ENCODE measurements at places on chromosomes 5 and 9. TPM values are rescaled to one million over a fixed set of nuclear protein-coding genes. Genes with fewer than 3 reads are reported as not detected.

DNA sequence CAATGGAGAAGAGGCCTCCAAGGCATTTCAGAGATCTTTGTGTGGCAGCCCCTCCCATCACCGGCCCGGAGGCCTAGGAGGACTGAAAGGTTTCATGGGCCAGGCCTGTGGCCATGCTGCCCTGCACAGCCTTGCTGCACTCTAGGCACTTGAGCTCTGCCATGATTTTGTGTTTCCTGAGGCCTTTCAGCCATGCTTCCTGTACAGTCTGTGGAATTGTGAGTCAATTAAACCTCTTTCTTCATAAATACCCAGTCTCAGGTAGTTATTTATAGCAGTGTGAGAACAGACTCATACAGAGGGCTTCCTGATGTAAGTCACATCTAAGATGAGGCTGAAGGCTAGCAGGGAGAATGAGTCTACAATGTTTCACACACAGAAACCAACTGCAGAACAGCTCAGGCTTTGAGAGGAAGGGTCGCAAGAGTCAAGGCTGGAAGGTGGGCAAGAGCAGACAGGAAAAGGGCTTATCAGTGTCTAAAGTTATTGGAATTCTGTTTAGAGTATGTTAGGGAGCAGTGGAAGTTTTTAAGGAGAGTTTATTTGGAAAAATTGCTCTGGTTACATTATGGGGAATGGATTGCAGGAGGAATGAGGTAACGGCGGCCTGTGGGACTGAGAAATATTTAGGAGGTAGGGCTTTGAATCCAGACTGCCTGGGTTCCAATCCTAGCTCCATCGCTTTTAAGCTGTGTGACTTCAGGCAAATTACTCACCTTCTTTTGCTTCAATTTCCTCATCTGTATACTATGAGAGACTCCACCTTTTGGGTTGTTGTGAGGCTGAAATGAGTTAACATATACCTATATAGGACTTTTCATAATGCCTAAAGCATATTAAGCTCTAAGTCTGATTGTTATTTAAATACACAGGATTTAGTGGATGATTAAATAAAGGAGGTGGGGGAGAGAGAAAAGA is 291.2 kb downstream of the CWC27 start:
- H3K27ac ChIP-seq, result no peak overlapping the region
- H3K4me1 ChIP-seq, result no peaks in the 10 kb centered on the region
- no peaks in the 10 kb centered on the region for H3K36me3 ChIP-seq
- no peak for DNase-seq
- no peaks in the 10 kb centered on the region for H3K27me3 ChIP-seq

DNA sequence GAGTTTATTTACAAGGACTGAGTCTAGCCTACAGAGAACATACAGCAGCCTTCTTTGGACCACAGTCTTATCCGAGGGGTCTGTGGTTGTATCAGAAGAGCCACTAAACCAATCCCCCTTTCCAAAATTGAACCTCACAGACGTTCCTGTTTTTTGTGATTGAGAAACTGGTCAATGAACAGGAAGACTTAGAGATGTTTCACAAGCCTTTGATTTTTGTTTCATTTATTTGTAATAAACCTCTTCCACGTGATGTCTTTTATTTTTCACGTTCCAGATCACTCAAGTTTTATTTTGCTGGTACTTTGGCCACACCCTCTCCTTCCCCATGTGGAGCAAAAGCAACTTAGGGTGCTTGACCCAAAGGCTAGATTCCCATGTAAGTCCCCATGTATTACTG is 16.1 kb downstream of the CCT5 start:
- no peak overlapping the region for H3K27ac ChIP-seq
- DNase-seq, result no peak
- peaks cover 41% of the 10 kb centered on the region for H3K36me3 ChIP-seq
- no peak overlapping the region for H3K4me3 ChIP-seq

- H3K4me3 ChIP-seq, result no peak overlapping the region
- no peak overlapping the region for H3K27ac ChIP-seq
- H3K27me3 ChIP-seq, result no peaks in the 10 kb centered on the region
- H3K4me1 ChIP-seq, result no peaks in the 10 kb centered on the region
- no peaks in the 10 kb centered on the region for H3K36me3 ChIP-seq
- no peak for DNase-seq
Measured at GRCh38 chr9:85978496-85978895, 37.5 kb downstream of the NAA35 start.

DNA sequence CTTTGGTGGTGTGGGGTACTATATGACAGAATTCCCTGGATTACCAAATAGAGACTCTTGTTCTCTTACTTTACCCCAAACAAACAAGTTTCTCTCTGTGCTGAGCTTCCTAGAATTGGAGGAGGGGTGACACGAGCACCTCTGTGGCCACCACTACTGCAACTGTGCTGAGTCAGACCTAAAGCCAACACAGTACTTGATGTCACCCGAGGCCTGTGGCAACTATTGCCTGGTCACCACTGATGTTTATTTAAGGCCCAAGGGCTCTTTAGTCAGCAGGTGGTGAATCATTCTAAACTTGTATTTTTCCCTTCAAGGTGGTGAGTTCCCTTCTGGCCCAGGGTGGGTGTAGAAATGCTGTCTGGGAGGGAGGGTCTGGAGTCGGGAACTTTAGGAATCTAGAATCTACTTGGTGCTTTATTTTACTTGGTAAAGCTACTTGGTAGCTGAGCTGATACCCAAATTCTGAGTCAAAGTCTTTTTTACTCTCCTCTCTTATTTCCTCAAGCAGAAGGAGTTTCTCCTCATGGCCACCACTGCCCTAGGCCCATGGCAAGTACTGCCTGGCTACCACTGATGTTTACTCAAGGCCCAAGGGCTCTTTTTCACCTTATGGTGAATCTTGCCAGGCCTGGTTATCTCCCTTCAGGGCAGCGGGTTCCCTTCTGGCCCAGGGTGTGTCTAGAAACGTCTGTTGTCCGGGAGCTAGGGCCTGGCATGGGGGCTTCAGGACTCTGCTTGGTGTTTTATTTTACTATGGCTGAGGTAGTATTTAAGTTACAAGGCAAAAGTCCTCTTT is 9.8 kb downstream of the LURAP1L start:
- H3K4me3 ChIP-seq, result no peak overlapping the region
- no peaks in the 10 kb centered on the region for H3K36me3 ChIP-seq
- DNase-seq, result no peak

The OR2Y1 gene
- total RNA-seq, result not detected

The SLCO6A1 gene
- total RNA-seq, result not detected

The PCDHGA10 gene
- 5.0 TPM for total RNA-seq

The ALDH7A1 gene
- total RNA-seq, result 23.1 TPM

GRCh38 chr9:86978922-86979474 is 31.7 kb upstream of the GAS1 start:
- no peaks in the 10 kb centered on the region for H3K4me1 ChIP-seq
- no peak overlapping the region for H3K4me3 ChIP-seq
- DNase-seq, result no peak
- no peak overlapping the region for H3K27ac ChIP-seq

DNA sequence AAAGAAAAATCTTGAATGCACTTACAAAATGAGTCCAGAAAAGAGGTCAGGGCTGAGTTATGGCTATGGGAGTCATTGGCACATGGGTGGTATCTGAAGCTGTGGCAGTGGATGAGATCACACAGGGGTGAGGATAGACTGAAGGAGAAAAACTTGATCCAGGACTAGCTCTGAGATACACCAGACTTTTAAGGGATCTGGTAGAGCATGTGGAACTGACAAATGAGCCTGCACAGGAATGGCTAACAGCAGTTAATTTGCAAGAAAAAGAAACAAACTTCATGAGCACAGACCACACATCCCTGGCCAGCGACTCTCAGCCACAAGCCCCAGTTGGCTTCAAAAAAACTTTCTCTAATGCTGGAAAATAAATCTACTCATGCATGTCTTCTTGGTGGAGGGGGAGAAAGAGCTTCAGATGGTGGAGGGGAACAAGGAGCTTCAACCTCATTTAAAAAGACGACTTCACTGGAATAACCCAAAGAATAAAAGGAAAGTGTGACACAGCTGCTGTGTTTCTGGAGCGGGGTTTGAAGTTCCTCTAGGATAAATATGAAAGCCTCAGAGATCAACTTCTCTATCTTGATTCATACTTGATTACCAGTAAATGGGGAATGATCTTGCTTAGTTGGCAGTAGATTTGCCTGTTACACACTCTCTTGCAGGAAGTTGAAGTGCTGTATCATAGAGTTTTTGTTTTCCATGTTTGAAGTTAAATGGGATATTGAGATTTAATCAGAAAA is 33.6 kb downstream of the TNFAIP8 start:
- H3K4me3 ChIP-seq, result no peak overlapping the region
- H3K4me1 ChIP-seq, result no peaks in the 10 kb centered on the region
- no peaks in the 10 kb centered on the region for H3K27me3 ChIP-seq
- H3K27ac ChIP-seq, result no peak overlapping the region
- H3K36me3 ChIP-seq, result no peaks in the 10 kb centered on the region

The TTC16 gene
- total RNA-seq, result not detected

DNA sequence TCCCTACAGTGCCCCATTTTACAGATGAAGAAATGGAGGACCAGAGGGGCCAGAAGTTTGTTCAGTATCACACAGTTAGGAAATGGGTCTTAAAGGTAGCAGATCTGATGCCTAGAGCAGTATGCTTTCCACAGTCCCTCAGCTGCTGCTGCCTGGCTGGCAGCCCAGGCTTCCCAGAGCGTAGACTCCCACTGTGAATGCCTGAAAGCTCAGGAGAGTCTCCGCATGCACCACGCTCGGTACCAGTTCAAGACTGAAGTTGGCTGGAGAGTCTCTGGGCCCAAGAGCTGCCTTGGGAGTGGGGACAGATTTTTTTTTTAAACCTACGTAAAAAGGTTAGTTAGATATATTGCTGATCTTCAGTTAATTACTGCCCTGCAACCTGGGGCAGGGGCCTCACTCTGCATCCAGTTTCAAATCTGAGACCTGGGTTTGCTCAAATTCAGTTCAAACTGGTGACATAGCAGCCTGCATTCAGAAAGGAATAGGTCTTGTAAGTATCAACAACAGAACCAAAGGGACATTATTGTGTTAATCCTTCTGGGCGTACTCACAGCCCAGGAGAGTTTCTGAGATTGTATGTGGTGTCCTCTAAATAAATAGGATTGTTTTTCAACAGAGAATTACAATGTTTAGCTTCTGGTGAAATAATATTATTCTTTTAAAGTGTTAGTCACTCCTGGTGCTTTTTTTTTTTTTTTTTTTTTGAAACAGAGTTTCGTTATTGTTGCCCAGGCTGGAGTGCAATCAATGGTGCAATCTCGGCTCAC is 8.3 kb downstream of the NANS start:
- no peak overlapping the region for H3K27ac ChIP-seq
- H3K27me3 ChIP-seq, result no peaks in the 10 kb centered on the region
- no peak for DNase-seq
- no peaks in the 10 kb centered on the region for H3K4me1 ChIP-seq
- H3K4me3 ChIP-seq, result no peak overlapping the region
- peaks cover 58% of the 10 kb centered on the region for H3K36me3 ChIP-seq

The FOXD4 gene
- total RNA-seq, result not detected

- no peak for DNase-seq
- H3K27ac ChIP-seq, result no peak overlapping the region
- H3K4me3 ChIP-seq, result no peak overlapping the region
- H3K4me1 ChIP-seq, result no peaks in the 10 kb centered on the region
- H3K27me3 ChIP-seq, result no peaks in the 10 kb centered on the region
- no peaks in the 10 kb centered on the region for H3K36me3 ChIP-seq
Measured at GRCh38 chr9:8560560-8561525, 761.3 kb upstream of the DMAC1 start.

DNA sequence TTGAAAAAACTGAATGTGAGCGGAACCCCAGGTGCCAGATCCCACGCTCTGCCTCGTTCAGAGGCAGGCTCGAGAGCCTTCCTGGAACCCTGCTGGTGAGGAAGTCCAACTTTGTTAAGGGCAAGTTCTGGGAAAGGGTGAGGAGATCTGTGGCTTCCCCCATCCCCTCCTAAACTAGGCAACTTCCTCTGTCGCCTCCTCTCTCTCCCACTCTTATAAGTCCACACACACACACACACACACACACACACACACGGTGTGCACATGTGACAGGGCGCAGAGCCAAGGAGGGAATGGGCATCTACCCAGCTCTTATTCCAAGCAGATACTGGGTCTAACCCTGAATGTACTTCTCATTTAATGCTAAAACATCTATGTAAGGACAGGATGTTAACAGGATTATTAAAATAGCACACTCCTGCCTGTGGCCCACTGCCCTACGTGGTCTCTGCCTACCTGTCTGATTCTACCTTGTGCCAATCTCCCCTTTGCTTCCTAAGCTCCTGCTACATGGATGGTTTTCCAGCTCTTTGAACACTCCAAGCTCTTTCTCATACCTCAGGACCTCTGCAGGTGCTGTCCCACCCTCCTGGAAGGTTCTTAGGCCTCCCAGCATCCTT is 72.4 kb upstream of the FBXW11 start:
- no peak for DNase-seq
- no peak overlapping the region for H3K4me3 ChIP-seq
- no peak overlapping the region for H3K27ac ChIP-seq
- H3K27me3 ChIP-seq, result no peaks in the 10 kb centered on the region

- no peaks in the 10 kb centered on the region for H3K27me3 ChIP-seq
- DNase-seq, result no peak
- no peak overlapping the region for H3K4me3 ChIP-seq
Measured at GRCh38 chr9:128642675-128643245, 13.9 kb downstream of the DYNC2I2 start.

- H3K36me3 ChIP-seq, result no peaks in the 10 kb centered on the region
- H3K27ac ChIP-seq, result no peak overlapping the region
- no peaks in the 10 kb centered on the region for H3K27me3 ChIP-seq
- H3K4me3 ChIP-seq, result no peak overlapping the region
- no peak for DNase-seq
- no peaks in the 10 kb centered on the region for H3K4me1 ChIP-seq
Measured at GRCh38 chr9:684941-685340, 156.6 kb upstream of the DMRT1 start.

- H3K4me3 ChIP-seq, result no peak overlapping the region
- no peaks in the 10 kb centered on the region for H3K27me3 ChIP-seq
- no peak overlapping the region for H3K27ac ChIP-seq
- DNase-seq, result no peak
Measured at GRCh38 chr9:7121055-7121454, 363.3 kb downstream of the KDM4C start.

GRCh38 chr9:4404156-4404555 is 86.1 kb upstream of the SLC1A1 start:
- no peaks in the 10 kb centered on the region for H3K27me3 ChIP-seq
- DNase-seq, result no peak
- no peak overlapping the region for H3K4me3 ChIP-seq

GRCh38 chr9:110298043-110298605 is 39.5 kb downstream of the TXNDC8 start:
- no peak overlapping the region for H3K27ac ChIP-seq
- no peak for DNase-seq
- H3K27me3 ChIP-seq, result no peaks in the 10 kb centered on the region
- no peaks in the 10 kb centered on the region for H3K4me1 ChIP-seq
- no peak overlapping the region for H3K4me3 ChIP-seq

All from Peyer's patch (tissue), 4 donors.